ENCODE measurements at places on chromosomes 2 and 18.

- DNase-seq = no peak
Observed at GRCh38 chr2:234304950-234305349, 191.9 kb downstream of the ARL4C start.

- DNase-seq = no peak
Observed at GRCh38 chr2:218806346-218806978, 24.5 kb downstream of the CYP27A1 start.

DNA sequence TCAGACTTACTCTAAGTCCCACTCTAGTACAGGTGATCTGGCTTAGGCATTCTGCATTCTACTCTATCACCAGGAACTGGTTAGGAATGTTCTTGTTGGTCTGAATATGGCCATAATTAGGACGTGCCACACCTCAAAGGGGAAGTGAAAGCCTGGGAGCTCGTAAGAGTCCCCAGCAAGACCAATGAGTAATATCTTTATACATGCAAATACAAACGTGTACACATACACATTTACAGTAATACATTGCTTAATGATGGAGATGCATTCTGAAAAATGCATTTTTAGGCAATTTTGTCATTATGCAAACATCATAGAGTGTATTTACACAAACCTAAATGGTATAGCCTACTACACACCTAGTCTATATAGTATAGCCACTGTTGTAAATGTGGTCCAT is 19.5 kb upstream of the ERCC3 start:
- DNase-seq = no peak

- DNase-seq = no peak
Observed at GRCh38 chr18:74456017-74456348, 1.1 kb downstream of the DIPK1C start.

DNA sequence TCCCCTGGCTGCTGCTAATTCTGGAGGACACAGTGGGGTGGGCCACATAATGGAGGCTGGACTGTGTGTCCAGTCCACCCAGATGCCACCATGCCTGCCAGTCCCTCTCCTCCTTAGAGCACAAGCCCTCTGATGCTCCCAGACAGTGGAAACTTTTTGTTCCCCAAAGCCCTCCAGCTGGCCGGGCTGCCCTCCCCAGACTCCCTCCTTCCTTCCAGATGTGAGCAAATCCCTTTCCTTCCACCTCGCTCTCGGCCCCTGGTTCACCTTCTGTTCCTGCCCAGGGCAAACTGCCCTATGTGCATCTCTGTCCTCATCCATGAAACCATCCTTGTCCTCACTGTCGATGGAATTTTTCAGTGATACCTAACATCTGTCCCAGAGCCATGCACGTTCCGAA is 33.9 kb downstream of the LRRFIP1 start:
- DNase-seq = no peak

DNA sequence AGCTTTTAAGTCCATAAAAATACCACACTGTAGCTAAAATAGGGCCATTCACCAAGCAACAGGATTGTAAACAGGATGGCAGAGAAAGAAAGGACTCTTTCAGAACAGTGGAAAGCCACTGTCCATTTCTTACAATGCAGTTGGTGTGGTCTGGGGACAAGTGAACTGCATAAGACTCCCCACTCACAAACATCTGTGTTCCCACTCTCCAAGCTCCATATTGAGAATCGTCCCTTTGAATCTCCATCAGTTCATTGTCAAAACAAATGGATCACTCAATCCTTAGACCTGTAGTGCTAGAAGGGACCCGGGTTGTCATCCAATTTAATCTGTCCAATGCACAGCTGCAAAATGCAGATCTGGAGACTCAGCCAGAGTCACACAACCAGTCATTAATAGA is 347.4 kb upstream of the KLHL29 start:
- DNase-seq = no peak

GRCh38 chr2:85711578-85712060 is 17.5 kb downstream of the GNLY start:
- DNase-seq = no peak

- no peak for DNase-seq
Observed at GRCh38 chr2:27709326-27709725, 45.6 kb downstream of the SLC4A1AP start.

- no peak for DNase-seq
Observed at GRCh38 chr2:36246320-36246990, 109.1 kb upstream of the CRIM1 start.

GRCh38 chr2:10029875-10030223 is 13.5 kb upstream of the KLF11 start:
- no peak for DNase-seq

DNA sequence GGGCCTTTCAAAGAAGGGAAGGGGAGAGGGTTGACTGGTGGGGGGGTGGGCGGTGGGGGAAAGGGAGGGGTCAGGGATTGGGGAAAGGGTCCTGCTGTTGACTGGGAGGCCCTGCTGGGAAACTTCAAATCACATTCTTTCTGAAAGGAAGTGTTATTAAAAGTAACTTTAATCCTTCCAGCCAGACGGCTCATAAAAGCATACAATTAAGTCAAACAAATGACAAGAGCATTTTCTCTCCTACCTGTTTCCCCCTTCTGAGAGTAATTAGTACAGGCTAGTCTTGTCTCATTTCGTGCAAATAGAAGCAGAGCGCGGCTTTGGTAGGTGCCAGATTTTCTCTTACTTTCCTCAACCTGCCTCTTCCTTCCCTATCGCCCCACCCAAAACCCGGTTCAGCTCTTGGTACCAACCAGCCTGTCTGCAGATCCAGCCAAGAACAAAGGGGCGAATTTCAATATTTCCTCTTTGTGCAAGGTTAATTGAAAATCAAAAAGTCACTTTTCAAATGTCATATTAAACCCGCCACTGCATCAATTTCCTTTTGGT is 2112.6 kb upstream of the PIK3C3 start:
- DNase-seq = no peak

GRCh38 chr18:76419811-76420210 is 75.2 kb downstream of the ZNF516 start:
- no peak for DNase-seq

DNA sequence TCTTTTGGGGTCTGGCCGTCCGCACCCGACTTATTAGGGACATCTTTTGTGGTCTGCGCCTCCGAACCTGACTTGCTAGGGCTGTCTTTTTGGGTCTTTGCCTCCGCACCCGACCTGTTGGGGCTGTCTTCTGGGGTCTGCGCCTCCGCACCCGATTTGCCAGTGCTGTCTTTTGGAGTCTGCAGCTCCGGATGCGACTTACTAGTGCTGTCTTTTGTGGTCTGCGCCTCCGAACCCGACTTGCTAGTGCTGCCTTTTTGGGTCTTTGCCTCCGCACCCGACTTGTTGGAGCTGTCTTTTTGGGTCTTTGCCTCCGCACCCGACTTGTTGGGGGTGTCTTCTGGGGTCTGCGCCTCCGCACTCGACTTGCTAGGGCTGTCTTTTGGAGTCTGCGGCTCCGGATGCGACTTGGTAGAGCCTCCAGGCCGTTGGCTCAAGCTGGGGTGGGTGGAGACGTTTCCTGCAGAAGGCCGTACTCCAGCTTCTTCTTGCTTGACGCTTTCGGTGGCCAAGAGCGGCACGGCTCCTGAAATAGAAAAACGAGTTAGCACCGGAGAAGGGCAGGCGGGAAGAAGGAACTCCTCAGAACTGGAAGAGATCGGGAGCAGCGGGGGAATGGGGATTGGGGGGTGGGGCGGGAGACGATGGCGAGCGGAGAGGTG is 498 bp downstream of the TGOLN2 start:
- no peak for DNase-seq

- no peak for DNase-seq
Observed at GRCh38 chr2:64274399-64275173, 130.4 kb upstream of the PELI1 start.

GRCh38 chr2:163800951-163801381 is 65.2 kb upstream of the FIGN start:
- no peak for DNase-seq

- DNase-seq = no peak
Observed at GRCh38 chr18:73340135-73340977, 472.6 kb upstream of the NETO1 start.

DNA sequence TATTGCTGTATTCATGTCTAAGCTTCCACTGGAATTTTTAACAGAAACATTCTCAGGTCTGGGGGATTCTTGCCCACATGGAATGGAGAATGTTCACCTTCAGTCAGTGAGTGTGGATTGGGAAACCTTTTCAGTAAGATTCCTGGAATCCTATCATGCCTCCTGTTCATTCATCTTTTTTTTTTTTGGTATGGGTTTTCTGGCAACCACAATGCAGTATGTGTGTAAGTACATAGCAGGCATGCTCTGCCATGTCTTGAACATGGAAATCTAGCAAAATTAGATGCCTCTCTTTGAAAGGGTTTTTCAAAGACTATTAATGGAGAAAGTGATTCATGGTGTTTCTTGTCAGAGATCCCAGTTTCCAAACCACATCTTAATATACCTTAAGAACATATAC is 176.5 kb downstream of the LTBP1 start:
- no peak for DNase-seq

DNA sequence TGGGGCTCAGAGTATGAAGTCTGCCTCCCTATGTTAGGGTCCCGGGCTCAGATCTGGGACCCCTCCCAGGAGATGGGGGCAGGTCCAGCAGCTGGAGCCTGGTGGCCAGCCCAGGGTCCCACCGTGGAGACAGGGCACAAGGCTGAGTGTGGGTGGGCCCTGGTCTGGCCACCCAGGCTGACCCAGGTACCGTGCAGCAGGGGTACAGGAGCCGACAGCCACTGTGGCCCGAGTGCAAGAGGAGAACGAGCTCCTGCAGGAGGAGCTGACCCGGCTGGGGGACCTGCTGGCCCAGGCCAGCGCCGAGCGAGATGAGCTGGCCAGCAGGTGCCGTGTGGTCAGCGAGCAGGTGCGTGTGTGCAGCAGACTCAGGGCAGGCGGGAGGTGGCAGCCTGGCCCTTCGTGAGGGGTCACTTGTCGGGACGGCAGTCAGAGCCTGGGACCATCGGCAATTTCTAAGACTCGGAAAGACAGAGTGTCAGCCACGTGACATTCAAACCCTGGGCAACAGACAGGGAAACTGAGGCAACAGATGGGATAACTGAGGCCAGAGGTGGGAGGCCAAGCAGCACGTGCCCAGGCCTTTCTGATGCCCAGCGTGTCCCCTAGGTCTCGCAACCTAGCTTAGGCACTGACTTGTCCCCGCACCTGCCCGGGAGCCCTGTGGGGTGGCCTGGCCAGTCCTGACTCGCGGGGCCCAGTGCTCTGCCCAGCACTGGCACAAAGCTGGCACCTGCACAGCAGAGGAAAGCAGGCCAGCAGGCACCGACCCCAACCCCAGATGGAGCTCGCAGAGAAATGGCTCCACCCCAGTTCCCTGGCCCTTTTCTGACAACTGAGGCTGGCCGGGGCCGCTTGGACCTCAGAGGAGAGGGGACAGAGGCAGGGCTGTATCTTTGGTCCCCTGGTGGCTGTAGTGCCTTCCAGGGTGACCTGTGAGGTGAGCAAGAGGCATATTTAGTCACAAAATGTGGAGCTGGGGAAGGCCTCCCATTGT is 13.9 kb downstream of the CROCC2 start:
- no peak for DNase-seq

GRCh38 chr18:14921031-14921430 is 173.1 kb downstream of the ANKRD30B start:
- DNase-seq = no peak

GRCh38 chr2:237486334-237486818 is 675 bp upstream of the MLPH start:
- no peak for DNase-seq

DNA sequence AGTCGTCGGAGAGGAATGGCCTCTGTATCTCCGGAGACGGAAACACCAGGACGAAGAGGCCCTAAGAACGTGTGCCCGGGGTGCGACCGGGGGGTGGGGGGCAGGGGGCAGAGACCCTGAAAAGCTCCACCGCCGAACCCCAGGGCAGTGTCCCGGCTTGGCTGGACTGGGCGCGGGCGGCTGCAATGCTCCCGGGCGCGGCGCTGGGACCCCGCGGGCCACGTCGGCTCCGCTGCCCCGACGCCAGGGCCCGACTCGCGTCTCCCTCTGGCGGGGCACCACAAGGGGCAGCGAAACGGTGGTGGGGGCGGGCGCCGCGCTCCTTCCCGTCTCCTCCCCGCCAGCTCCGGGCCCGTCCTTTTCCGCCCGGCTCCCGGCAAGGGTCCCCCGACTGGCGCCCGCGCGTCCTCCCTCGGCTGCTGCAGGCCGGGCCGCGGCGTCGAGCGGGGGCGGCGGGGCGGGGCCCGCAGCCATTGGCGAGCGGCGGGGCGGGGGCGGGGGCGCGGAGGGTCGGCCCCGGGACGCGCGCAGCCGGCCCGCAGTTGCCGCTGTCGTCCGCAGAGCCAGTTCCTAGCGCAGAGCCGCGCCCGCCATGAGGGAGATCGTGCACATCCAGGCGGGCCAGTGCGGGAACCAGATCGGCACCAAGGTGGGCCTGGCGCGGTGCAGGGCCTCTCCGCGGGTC is at the start of gene TUBB6:
TUBB6 (plus strand) TSS at position 541 of the 685 bp plus-strand sequence; CDS start at position 593, 52 bp downstream.
- no peak for DNase-seq

DNA sequence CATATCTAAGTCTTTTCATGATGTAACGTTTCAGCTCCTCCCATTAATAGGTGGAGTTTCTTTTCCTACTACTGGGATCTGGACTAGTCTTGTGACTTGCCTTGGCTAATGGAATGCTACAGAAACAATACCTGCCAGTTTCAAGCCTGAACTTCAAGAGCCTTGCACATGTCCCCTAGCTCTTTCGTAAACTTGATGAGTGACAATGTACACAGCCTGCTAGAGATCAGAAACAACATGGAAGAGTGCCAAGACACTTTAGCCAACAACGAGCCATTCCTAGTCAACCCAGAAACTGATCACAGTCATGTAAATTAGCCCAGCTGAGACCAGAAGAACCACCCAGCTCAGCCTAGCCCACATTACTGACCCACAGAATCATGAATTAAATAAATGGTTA is 24.8 kb upstream of the STK39 start:
- no peak for DNase-seq

DNA sequence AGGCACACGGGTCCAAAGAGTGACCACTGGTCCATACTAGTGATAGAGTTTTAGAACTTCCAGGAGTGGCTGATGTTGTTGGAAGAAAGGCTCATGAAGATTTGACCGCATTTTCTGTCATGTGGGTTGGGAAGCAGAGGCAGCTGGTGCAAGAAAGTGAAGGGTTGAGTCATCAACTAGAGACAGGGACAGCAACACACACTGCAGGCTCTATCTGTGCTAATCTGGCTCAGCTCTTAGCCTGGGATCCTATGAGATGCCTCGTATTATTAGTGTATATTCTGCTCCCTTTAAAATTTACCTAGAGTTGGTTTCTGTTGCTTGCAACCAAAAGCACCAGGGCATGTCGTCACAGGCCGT is 2.5 kb upstream of the SH3RF3 start:
- DNase-seq = no peak

GRCh38 chr2:125405816-125406215 is 1250.1 kb upstream of the GYPC start:
- no peak for DNase-seq

- DNase-seq = no peak
Observed at GRCh38 chr2:26126074-26126473, 46.8 kb upstream of the GAREM2 start.
